ENCODE measurements at places on chromosomes 16 and 17.

GRCh38 chr17:48738803-48739526, 10.4 kb upstream of the HOXB13 start:
- no peak for DNase-seq

- no peak for DNase-seq
These were observed 981 bp downstream of the KCNH4 start for GRCh38 chr17:42179911-42180410.

- DNase-seq = no peak
These were observed 215.4 kb downstream of the SOX9 start for GRCh38 chr17:72336026-72336803.

DNA sequence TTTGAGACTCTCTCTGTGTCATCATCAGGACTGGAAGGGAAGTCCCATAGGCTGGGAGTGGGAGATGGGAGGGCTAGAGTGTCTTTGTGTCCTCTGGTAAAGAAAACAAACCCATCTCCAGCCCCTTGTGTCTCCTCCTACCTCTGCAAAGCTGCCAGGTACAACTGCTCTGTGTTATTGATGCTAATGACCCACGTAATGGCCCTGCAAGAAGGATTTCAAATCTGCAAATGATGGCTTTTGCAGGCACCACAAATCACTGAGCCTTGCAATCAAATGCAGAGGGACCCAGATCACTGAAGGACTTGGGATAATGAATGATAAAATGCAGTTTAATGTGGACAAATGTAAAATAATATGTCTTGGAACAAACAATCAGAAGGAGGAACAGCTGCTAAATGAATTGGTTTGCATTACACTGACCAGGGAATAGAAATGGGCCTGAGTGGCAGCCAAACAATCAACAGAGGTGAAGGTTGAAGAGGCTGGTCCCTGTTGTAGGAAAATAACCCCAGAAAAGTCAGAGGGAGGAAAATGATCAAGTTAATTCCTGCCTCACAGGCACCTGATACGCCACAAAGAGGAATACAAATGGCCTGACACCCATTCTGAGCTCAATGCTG, 425.1 kb downstream of the UTP18 start:
- no peak for DNase-seq

DNA sequence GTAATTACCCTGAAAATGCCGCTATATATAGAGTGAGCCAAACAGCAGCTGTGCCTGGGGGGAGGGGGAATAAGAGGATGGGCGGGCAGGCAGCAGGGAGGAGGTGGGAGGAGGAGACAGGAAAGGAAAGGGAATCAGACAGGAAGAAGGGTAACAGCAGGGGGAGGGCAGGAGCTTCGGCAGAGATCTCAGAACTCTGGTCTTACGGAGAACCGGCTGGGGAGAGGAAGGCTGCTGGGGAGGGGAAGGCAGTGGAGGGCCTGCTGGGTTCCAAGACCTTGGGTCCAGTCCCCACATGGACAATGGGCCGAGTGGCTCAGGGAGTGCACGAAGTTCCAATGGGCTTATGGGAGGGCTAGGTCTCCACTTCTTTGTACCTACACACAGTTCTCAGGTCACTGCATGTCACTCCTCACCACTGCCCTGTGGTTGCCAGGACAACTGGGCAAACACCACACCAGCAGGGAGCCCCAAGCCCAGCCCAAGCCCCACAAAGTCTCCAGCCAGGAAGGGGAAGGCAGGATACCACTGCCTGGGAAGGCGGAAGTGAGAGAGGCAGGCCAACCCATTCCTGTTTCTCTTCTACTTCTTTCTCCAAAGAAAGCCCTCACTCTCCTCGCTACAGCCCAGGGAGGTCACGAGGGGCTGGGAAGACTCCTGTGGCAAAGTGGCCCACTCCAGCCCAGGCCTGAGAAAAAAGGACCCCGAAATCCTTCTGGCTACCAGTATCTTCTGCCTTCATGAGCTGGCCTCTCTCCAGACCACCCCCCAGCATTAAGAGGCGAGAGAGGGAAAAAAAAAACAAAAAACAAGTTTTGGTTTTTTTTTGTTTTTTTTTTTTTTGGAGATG, 25.3 kb downstream of the G6PC3 start:
- DNase-seq = no peak

DNA sequence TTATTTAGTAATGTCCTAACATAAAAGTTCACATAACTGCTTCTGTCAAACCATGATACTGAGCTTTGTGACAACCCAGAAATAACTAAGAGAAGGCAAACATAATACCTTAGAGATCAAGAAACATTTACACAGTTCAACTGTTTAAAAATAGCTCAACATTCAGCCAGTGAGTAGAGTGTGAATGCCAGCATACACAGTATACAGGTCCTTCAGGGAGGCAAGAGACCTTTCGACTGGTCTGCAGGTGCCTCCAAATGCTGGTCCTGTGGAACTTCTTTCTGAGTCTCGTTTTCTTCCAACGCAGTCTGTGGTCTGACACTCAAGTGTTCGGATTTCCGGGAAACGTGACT, 10.3 kb downstream of the MRPS23 start:
- DNase-seq = no peak

Measured in cortex of kidney (tissue), 1 donor.